H54 (cell line): ENCODE measurements at places on chromosomes 3 and 15.

DNA sequence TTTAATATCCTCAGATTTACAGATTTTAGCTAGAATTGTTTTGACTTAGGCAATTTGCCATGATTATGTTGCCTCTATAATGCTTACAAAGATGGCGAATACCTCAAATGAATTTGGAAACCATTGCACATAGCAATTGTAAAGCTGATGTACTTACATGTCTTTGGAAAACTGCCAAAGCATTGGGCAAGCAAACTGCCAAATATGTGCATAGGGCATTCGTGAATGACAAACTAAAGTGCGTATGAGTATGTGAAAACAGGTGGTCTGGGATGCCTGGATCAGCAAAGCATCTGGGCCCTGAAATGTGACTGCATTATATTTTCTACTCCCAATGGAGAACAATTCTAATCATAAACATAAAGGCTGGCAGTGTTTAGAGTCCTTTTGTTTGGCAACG is 445.3 kb upstream of the ROBO1 start:
- no peak for DNase-seq

GRCh38 chr3:180690061-180690460 is 10.8 kb upstream of the CCDC39 start:
- no peak for DNase-seq

DNA sequence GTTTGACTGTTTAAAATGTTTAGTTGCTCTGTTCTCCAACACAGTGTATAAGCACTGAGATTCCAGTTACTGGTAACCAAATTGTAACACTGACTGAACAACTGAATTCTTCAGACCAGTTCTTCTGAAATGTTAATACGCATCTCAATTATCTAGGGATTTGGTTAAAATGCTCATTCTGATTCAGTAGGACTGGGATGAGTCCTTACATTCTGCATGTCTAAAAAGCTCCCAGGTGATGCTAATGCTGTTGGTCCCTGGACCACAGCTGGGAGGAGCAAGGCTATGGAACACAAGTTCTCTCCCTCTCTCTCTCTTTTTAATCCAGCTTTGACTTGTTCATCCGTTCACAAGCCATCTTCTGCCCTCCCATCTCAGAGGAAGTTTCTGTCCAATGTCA is 380.3 kb downstream of the MAGI1 start:
- no peak for DNase-seq

GRCh38 chr15:59457103-59457502 is 19.1 kb downstream of the FAM81A start:
- no peak for DNase-seq

GRCh38 chr3:79203144-79203519 is 564.7 kb downstream of the ROBO1 start:
- DNase-seq: no peak

DNA sequence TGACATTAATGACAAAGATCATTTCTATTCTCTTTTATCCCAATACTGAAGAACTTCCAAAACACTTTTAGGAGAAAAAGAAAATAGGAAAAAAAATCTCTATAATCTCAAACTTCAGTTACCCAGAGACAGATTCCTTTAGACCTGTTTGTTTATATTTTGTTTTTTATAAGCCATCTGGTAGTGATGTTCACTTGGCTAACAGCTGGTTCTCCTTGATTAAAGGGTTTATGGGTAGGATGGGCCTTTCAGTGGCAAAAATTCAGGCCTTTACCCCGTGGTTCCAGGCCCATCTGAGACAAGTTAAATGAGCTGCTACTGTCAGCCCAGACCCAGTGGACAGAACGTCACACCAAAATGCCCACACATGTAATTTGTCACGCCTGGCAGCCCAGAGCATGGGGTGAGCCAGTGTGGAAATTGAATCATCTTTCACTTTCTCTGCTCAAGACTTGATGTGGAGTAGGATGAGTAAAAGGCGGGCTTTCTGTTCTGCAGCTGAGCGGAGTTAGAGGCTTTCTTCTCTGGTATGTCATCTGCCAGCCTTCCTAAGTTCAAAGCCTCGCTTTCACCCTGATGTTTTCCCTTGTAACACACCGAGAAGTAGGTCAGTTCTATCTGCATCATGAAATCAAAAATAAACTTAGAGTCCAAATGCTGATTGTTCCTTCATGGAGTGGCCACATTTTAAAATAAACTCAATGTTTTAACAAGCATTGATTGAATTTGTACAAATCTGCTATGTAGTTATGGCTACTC is 62.5 kb upstream of the SKOR1 start:
- DNase-seq: no peak

GRCh38 chr3:116211901-116212300 is 233.4 kb downstream of the LSAMP start:
- no peak for DNase-seq

- no peak for DNase-seq
These were observed 328.0 kb upstream of the SOX2 start for GRCh38 chr3:181383760-181384159.

GRCh38 chr3:74506246-74506645 is 108.2 kb downstream of the CNTN3 start:
- DNase-seq: no peak

DNA sequence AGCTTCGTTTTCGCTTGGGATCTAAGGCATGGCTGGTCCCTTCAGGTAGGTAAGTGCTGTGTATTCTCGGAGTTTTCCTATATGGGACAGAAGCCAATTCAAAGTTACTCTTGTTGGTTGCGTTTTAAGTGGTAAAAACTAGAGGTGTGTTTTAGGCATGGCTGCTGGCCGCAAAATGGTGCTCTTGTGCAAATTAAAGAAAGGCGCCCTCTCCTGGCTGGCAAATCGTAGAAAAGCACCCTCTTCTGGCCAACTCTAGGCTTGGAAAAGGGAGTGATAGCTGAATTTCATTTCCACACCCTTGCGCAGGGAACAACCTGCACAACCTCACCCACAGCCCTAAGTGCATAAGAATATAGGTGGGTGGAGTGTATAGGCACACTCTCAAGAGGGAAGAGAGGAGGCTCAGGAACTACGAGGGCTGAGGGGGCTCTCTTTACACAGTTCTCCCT is 23.5 kb downstream of the DRD3 start:
- DNase-seq: peak; percentile 19

GRCh38 chr3:55440104-55440708 is 46.9 kb downstream of the WNT5A start:
- DNase-seq: no peak

- DNase-seq: no peak
These were observed 59.5 kb downstream of the CBLB start for GRCh38 chr3:105809208-105809888.

GRCh38 chr3:20121088-20121487 is 64.9 kb downstream of the SGO1 start:
- DNase-seq: no peak
